ENCODE measurements at places on chromosomes 7 and 10.

- no peak for DNase-seq
Observed at GRCh38 chr7:43390576-43390975, 192.3 kb upstream of the STK17A start.

- no peak for DNase-seq
Observed at GRCh38 chr7:14570750-14571607, 331.6 kb downstream of the DGKB start.

DNA sequence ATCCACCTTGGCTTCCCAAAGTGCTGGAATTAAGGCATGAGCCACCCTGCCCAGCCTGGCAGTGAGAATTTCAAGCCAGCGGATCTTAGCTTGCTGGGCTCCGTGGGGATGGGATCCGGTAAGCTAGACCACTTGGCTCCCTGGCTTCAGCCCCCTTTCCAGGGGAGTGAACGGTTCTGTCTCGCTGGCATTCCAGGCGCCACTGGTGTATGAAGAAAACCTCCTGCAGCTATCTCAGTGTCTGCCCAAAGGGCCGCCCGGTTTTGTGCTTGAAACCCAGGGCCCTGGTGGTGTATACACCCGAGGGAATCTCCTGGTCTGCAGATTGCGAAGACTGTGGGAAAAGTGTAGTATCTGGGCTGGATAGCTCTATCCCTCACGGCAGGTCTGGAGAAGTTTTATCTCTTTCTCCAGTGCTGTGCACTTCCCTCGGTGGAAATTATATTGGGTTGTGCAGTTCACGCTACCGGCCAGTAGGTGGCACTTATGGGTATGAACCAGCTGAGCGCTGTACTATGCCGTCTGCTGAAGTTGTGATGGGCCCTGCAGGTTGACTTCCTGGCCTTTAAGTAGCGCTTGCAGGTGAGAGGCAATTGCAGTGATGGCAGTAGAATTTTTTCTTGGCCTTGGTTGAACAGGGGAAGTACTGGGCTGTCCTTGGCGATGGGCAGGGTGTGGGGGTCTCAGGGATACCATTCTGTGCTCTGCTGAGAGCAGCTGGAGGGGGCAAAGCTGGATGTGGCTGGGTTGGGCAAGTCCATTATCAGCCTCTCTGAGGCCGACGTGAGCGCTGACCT, 138.0 kb upstream of the MTPN start:
- DNase-seq, result no peak

- DNase-seq, result no peak
Observed at GRCh38 chr10:45547207-45547606, 125.4 kb downstream of the ZFAND4 start.

- DNase-seq, result no peak
Observed at GRCh38 chr10:100805543-100806355, 60.4 kb downstream of the PAX2 start.

GRCh38 chr7:65265933-65266519, 107.6 kb upstream of the ZNF92 start:
- no peak for DNase-seq
